ENCODE measurements at places on chromosomes 5 and 9. TPM values are rescaled to one million over a fixed set of nuclear protein-coding genes. Genes with fewer than 3 reads are reported as not detected.

TEK gene
- polyA plus RNA-seq, result 0.71 TPM

DNA sequence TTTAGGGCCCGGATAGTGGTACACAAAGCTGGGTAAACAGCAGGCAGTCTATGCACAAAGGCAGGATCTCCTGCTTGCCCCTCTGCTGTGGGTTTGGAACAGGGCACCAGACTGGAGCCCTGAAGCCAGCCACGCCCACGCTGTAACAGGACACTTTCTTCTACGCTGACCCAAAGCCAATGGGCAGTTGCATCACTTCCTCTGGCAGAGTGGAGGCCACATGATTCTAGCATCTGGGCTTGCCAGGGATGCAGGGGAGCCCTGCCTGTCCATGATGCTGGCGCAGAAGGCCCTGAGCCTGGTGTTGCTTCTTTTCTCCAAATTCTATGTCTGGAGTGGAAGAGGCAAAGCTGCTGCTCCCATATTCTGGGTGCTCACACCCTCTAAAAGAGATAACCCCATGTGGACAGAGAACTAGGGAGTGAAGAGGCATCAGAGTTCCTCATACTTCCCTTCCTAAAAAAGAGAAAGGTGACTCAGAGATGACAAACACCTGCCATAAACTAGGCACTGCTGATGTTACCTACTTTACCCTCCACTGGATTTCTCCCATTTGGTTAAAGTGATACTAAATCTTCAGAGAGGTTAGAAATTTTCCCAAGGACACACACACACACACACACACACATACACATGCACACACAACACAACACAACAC, 260.3 kb upstream of the KLF4 start:
- peak; percentile 71 for DNase-seq

PDZD2 gene
- not detected for polyA plus RNA-seq

GRCh38 chr9:8825585-8826147, 1026.1 kb upstream of the DMAC1 start:
- DNase-seq, result no peak

WWC1 gene
- polyA plus RNA-seq, result 1.4 TPM

GRXCR2 gene
- polyA plus RNA-seq, result not detected

- DNase-seq, result no peak
Measured at GRCh38 chr9:114991861-114992260, 61.5 kb upstream of the TNFSF8 start.

DNA sequence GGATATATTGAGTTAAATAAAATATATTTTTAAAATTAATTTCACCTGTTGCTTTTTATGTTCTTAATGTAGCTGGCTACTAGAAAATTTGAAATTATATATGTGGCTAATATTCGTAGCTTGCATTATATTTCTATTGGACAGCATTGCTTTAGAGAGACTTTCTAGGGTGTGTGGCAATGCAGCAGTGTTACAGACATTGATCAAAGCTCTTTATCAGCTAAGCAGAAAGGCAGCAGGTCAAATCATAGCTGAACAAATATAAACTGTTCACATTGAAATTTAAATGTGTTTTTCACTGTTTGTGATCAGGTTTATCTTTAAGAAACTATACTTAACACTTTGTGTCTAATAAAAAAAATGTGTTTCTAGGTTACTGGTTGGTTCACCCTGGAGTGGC, 52.6 kb downstream of the ITGA2 start:
- no peak for DNase-seq

SEMA4D gene
- 0.50 TPM for polyA plus RNA-seq

DNA sequence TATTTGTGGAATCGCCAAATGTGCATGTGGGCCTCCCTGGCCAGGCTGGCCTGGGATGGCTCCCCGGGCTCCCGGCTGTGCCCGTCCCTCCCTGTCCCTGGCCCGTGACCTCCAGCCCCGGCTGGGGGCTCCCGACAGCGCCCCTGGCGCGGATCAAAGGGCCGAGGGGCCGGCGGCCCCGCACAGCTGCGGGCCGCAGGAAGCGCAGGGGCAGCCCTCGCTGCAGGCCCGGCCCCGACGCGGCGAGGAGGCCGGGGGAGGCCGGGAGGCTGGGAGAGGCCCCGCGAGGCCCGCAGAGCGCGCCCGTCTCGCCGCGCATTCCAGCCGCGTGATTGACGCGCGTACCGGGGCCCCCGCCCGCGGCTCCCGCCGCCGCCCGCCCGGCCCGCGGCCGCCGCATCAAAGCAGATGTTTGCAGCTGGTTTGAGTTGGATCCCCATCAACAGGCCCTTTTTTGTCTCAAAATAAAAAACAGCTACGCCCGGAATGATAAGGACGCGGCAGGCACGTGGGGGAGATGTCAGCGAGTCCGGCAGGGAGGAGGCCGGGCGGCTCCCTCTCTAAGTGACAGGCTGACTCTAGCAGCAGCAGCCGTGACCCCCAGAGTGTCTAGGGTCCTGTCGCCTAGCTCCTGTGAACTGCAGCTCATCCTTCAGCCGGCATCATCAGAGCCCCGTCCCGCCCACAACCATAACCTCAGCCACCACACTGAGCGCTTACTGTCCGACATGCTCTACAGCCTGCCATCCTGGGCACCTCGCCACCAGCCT, 69.4 kb downstream of the LMX1B start:
- no peak for DNase-seq

DNA sequence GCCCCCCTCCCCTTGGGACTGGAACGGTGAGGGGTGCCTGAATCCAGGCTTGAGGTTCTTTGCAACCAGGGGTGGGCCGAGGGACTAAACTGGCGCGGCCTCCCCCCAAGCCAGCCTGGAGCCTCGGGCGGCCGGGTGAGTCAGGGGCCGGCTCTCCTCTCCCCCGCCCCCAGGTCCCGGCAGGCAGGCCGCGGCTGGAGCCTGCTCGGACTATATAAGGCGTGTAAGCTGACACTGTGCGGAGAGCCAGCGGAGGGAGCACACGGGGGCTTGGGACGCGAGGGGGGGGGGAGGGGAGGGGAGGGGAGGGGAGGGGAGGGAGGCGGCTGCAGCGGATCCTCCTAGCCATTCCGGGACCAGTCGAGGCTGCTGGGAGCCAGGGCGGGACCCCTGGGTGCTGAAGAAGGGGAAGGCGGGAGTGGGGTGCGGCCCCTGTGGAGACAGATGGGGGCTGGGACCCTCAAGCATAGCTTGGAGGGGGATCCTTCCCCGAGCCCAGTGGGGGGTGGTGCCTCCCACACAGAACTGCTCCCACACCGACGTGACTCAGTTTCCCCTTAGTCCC, 595 bp downstream of the PDLIM7 start:
- no peak for DNase-seq

DNA sequence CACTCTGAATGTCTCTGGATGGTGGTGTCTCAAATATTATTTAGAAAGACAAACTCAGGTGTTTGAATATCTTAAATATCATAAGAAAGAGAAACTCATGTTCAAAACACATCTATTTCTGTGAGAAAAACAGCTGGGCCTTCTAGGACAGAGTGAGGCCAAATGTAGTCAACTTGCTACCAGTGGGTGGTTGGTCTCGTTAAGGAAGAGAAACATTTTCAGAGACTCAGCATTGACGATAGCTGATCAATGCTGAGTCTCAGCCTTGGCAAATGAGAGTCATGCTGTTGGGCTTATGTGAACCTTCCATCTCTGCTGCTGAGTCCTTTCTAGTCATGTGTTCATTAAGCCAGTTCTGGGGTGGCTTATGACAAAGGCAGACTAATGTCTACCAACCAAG, 418.0 kb downstream of the CETN3 start:
- no peak for DNase-seq

GRCh38 chr5:88743231-88743834, 139.7 kb downstream of the MEF2C start:
- DNase-seq, result no peak

Data from BJ (cell line).